ENCODE measurements at places on chromosomes 12 and 14. TPM values are rescaled to one million over a fixed set of nuclear protein-coding genes. Genes with fewer than 3 reads are reported as not detected.

Gene GPR132
- 11.6 TPM for total RNA-seq

DNA sequence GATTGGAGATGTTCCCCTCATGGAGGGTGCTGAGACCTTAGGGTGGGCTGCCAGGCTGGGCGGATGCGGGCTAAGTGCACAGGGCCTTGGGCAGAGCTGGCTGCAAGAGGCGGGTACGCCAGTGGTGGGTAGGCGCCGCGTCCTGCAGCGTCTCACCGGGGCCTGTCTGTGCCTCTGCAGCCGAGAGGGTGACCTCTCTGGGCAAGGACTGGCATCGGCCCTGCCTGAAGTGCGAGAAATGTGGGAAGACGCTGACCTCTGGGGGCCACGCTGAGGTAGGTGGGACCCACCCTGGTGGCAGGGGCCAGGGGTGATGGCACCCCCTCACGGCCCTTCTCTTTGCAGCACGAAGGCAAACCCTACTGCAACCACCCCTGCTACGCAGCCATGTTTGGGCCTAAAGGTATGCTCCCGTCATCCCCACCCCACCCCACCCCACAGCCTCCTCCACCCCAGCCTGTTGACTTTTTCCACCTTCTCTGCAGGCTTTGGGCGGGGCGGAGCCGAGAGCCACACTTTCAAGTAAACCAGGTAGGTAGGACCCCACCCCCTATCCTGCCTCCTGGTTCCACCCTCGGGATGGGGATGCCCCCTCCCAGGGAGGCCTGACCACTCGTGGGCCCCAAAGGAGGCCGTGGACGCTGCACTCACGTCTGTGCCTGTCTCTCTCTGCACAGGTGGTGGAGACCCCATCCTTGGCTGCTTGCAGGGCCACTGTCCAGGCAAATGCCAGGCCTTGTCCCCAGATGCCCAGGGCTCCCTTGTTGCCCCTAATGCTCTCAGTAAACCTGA lies 1.5 kb downstream of the CRIP1 start:
- DNase-seq, result peak; percentile 70

Gene DIO3
- total RNA-seq, result 2.9 TPM

DNA sequence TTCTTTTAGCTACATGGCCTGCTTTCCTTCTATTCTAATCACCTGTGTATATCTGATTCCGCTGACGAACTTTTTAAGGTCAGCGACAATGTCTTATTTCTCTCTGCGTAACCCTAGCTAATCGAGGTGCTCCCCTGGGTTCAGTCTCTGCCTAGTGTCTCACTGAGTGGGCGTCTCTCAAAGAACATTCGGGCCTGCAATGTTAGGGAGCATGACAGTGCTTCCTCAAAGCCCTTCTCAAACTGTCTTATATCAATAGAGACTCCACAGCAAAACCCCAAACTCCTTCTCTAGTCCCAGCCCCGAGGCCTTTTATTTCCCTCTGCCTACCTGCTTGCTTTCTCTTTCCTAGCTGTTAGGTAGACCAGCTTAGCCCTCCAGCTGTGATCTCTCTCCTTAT lies 13.7 kb upstream of the RPS6KL1 start:
- no peak for DNase-seq

Gene BEST3
- total RNA-seq, result not detected

Gene LRRIQ1
- total RNA-seq, result not detected

Gene KCNK10
- total RNA-seq, result 2.2 TPM

Gene IL26
- not detected for total RNA-seq

DNA sequence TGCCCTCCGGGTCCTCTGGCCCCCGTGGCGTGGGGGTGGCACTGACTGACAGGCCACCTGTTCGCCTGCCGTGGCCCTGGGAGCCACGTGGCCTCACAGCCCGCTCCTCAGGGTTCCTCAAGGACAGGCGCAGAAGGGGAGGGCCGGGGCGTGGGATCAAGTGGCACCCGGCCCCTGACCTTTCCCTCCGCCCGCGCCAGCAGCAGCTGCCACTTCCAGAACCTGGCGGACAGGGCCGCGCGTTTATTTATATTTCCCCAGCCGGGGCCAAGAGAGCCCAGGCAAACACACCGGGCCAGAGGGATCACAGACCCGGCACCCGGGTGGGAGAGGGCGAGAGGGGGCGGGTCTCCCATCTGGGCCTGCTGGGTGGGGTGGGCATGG lies 92.6 kb downstream of the RFLNA start:
- DNase-seq, result no peak

- no peak for DNase-seq
Measured at GRCh38 chr14:54928216-54928615, 25.6 kb upstream of the GCH1 start.

Gene ENDOU
- not detected for total RNA-seq

Gene ULK1
- total RNA-seq, result 140 TPM

DNA sequence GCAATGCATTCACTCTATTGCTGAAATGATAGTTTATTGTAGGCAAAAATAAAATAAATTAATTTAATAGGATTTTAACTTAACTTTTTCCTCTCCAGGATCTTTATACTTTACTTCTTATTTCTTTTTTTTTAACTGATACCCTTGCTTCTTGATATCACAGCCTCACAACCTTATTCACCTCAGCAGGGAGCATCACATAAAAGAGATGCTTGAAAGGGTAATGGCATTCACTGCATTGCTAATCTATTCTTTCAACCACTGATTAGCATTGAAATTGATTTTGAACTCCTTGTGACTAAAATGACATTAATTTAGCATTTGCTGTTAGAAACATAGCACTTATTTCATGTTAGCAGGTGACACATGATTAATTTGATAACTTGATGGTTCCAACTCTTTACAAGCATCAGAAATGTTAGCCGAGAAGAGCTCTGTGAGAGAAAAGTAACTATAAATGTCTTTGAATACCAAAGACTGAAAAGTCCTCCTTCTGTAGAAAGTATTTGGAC lies 689.5 kb upstream of the MGAT4C start:
- DNase-seq, result no peak

Gene GUCY2C
- total RNA-seq, result 87.4 TPM

- DNase-seq, result no peak
Measured at GRCh38 chr12:110649341-110649847, 35.5 kb downstream of the TCTN1 start.

DNA sequence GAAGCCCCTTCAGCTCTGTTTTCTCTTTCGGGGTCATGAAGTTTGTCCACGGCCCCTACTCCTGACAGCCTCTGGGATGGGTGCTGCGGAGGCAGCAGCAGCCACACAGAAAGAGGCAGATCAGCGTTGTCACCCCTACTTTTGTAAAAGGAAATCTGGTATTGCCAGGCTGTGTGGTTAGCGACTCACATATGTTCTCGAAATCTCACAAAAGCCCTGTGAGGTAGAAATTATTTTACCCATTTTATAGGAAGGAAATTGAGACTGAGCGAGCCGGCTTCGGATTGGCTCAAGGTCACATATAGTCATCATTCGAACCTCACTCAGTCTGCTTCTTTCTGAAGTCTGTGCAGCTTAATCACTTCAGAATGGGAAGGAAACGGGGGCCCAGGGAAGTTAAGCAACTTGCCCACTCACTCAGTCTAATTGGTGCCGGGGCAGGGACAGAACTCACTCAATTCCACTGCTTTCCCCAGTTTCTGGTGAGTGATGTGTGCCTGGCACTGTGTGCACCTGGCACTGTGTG lies 1.1 kb upstream of the CKAP4 start:
- DNase-seq, result peak; percentile 19

Gene CELA1
- not detected for total RNA-seq

- DNase-seq, result peak; percentile 86
Measured at GRCh38 chr12:118052324-118053070, 8.5 kb downstream of the WSB2 start.

DNA sequence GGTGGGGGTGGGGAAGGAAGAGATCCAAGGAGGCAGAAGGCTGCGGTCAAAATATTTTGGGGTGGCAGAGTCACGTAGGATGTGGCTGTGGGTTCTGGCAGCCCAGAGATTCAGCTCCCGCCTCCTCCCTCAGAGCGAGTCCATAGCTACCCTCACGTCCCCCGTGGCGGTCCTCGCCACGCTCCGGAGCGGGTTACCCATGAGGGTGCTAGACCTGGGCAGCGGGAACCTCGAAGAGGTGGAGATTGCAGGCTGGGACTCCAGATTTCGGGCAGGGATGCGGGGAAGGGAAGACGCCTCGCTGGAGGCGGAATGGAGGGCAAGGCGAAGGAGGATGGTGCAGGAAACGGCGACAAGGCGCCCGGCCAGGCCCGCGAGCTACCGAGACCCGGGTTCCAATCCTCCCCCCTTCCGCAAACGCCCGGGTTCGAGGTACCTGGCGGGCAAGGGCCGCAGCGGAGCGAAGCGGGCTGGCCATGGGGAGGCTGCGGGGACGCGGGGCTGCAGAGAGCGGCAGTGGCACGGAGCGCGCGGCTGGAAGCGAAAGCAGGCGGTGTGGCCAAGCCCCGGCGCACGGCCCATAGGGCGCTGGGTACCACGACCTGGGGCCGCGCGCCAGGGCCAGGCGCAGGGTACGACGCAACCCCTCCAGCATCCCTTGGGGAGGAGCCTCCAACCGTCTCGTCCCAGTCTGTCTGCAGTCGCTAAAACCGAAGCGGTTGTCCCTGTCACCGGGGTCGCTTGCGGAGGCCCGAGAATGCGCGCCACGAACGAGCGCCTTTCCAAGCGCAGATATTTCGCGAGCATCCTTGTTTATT lies 46.2 kb downstream of the BCAT1 start:
- DNase-seq, result no peak

GRCh38 chr12:91110311-91110924 lies 876 bp downstream of the LUM start:
- no peak for DNase-seq

DNA sequence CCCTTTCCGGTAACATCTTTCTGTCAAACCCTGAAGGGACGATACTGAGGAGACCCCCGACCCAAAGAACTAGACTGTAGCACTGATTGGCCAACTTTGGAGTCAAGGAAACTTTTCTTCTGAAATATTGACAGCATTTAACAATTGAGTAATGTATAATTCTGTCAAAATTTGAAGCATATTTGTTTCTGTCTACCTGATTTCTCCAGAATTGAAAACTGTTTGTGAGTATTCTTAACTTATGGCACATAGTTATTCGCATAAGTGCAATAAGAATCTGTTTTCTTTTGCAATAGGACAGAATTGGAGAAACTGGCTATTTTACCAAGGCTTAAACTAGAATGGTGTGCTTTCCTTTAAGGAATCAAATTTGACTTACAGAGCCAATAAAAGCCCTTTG lies 267.1 kb upstream of the FOXN3 start:
- no peak for DNase-seq

DNA sequence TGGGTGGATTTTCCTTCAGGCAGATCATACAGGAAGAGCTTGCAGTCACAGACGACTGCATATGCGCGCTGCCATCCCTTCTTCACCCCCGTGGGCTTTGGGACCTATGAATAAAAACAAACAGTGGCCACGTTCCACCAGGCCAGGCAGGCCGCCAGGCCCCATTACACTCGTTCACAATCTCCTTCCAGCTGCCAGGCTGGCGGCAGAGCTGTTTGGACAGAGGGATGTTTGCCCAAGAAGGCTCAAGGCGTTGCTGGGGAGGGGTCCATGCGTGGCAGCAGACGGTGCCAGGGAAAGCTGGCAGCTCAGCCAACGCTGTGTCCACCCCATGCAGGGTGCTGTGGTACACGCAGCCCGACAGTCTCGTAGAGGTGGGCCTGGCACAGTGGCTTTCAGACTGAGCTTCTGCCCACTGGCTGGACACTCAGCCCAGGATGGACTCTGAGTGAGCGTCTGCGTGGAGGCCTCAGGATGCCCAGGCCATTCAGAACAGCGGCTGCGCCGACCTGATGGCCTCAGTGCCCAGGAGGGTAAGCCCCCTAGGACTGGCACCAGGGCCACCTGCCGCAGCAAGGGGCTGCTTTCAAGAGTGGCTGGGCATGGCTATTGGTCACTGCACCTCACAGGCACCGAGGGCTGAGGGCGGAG lies 27.5 kb downstream of the AMN start:
- no peak for DNase-seq

Gene FGF6
- total RNA-seq, result not detected

DNA sequence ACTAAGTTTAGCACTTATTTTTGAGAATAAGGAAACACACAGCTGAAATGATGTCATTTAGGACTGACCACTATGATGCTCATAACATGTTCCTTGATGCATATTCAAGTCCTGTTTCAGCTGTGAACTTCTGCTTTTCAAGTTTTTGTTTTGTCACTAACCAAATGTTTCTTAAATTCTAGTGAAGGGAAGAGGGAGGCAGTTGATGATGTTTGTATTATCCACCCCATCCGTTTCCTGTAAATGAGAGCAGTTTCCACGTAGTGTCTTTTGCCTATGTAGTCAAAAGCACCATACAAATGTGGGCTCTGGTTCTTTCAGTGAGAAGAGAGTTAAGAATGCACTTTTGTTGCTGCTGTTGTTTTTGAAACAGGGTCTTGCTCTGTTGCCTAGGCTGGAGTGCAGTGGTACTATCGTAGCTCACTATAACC lies 491.8 kb downstream of the PCNX1 start:
- no peak for DNase-seq

Gene KRT83
- not detected for total RNA-seq

Gene PGAM5
- total RNA-seq, result 31.8 TPM
